ENCODE measurements at places on chromosomes 1 and 21.

DNA sequence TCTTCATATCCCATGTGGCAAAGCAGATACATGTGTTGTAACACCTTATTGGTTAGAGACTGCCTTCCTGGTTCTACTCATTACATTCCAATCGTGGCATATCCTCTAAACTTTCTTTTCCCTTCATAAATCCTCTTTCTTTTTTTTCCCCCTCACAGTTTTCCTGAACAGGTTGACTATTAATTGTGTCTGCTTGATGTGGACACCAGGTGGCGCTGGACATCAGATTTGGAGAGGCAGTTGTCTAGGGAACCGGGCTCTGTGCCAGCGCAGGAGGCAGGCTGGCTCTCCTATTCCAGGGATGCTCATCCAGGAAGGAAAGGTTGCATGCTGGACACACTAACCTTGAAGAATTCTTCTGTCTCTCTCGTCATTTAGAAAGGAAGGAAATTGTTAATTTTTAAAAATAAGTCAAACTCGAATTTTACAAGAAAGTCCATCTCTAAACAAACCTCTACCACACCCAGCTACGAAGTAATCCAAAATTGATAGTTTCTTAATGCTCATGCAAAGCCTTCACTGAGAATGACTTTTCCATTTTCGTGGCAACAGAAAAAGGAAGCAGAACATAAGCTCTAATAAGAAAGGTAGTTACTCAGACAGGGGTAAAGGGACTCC is 59.4 kb upstream of the ASB17 start:
- peak; percentile 80 for DNase-seq

GRCh38 chr1:5647234-5647633 is 345.0 kb downstream of the NPHP4 start:
- DNase-seq: peak; percentile 20

DNA sequence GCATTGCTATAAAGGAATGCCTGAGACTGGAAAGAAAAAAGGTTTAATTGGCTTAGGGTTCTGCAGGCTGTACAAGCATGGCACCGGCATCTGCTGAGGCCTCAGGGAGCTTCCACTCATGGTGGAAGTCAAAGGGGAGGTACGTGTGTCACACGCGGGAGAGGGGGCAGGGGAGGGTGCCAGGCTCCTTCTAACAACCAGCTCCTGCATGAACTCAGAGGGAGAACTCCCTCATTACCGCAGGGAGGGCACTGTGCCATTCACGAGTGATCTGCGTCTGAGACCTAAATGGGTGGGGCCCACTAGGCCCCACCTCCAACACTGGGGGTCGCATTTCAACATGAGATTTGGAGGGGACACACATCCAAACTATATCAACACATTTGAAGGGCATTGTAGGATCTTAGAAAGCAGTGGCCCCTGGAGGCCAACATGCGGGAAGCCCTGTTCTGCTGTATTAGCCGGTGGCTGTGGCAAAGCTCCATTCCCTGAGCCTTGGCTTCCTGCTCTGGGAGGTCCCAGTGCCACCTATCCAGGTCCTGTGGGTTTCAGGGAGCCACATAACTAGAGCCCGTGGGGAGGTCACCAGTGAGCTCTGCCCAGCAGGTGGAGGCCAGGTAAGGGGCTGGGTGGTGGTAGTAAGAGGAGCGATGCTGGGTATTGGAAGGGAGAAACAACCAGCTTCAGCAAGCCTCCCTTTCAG is 10.0 kb downstream of the WNT3A start:
- DNase-seq: no peak

DNA sequence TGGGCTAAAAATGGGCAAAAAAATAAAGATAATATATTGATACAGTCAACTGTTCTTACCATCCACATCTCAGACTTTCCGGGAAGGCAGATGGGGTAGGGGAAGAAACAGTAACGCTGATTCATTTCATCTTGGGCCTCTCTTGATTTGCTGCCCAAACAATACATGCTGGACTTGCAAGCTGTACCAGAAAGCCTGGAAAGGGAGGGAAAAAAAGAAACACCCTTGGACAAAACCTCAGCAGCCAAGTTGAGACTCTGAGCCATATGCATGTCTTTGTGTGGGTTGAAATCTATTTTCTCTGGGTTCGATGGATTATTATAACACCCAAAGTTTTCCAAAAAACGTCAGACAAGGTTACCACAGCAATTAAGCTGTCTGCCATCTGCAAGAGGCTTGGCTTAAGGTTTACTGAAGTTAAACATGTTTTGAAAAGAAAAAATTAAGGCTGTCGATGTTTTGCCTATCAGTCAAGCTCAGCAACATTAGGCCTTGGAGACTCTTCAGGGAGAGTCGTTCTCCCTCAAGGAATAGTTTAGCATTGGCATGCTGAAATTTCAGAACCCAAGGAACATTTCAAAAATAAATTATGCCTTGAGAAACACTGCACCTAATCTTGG is 71.2 kb downstream of the PSMG1 start:
- DNase-seq: no peak

DNA sequence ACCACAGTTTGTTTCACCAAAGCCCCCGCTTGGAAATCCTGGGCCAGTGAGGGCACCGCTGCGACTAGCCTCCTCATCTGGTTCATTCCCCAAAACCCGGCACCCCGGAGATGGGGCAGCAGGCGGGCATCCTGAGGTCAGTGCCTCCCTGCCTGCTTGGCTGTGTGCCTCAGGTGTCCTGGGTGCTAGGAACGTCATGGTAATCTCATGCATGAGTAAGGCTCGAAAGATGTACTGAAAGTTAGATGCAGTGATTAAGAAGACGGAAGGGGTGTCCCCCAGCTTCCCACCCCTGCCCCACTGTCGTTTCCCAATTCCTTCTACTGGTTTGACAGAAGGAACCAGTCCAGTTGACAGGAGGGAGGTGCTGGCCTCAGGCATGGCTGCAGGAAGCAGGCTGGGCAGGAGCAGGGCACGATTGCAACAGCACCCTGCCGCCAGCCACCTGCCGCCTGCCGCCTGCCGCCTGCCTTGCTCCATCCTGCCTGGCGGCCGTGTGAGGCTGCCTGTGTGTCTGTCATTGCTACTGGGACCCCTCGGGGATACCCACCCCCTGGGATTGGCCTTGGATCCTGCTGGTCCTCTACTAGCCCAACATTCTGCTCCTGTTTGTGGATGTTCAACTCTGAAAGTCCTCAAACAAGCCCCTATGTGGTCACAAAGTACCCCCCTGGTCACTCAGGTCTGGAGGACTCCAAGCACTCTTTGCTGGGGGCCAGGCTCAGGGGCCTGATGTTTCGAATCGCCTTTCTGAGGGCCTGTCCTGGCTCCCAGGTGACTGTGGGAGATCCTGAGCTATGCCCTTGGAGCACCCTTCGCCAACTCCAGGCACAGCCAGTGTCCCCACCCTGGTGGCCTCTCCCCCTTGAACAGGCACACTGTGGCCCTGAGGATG is 73.0 kb upstream of the IFFO2 start:
- DNase-seq: no peak

GRCh38 chr1:206787891-206788290 is 15.6 kb upstream of the IL10 start:
- no peak for DNase-seq

DNA sequence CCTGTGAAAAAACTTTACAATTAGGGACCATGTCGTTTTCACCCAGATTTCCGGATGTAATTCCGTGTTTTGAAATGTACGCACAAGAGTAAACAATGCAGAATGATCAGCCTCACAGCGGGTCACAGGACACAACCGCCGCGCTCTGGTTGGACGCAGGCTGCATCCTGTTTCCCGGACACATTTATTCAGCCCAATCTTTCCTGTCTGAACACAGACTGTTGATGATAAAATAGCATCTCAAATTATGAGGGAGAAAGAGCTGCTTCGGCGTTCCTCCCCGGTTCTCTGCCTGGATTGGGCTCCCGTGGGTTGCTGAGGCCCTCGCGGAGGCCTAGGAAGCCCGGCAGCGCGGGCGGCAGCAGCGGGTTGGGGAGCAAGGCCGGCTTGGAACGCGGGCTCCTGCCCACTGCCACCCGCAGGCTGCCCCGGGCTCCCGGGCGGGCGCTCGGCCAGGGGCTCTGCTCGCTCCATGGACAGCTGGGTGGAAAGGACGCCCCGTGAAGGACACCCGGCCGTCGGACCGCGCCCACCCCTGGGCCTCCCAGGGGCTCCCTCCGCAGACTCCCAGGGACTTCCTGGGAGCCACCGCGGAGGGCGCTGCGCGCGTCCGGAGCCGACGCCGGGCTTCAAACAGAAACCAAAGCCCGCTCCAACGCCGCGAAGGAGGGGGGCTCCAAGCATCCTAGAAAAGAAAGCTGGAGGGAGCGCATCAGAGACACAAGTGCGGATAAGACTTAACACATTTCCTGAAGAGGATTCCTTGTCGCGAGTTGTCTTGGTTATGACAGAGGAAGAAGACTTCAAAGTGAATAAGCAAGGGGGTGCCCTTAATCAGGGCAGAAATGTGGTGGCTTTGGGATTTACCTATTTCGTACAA is 122.3 kb downstream of the ESRRG start:
- peak; percentile 73 for DNase-seq

DNA sequence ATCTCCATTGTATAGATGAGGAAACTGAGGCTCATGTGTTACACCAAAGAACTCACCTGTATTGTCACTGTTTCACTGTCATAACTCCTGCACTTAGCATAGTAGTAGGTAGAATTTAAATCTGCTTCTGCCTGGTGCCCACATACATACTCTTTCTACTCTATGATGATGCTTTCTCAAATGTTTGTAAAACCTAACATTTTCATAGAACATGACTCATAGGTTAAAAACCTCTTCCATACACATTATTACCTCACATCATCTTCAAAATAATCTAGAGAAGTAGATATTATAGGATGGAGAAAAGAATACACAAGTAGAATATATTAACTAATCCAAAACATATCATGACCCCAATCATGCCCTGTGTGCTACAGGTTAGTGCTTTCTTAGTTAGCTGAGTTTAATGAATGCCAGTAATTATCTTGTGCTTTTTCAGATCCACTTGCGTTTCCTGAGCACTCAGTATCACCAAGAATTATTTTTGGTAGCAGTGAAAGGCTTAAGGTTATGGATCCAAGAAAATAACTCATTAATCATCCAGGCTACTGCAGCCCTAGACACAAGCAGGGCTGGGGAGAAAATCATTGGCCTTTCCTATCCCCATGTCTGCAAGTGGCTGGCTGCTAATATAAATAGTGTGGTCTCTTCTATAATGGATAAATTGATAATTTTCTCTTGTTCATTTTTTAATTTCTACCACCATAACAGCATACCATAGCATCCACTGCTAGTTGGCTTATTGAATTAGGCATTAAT is 156.9 kb downstream of the LRRC40 start:
- no peak for DNase-seq

GRCh38 chr1:29505532-29506220 is 269.4 kb downstream of the PTPRU start:
- DNase-seq: peak; percentile 22

GRCh38 chr1:248851390-248851789 is 7.5 kb downstream of the ZNF692 start:
- DNase-seq: no peak

- DNase-seq: no peak
Observed at GRCh38 chr21:44262338-44263056, 800 bp upstream of the DNMT3L start.

- DNase-seq: no peak
Observed at GRCh38 chr1:147273409-147274336, 31.2 kb downstream of the CHD1L start.

GRCh38 chr1:82401116-82401515 is 600.4 kb downstream of the ADGRL2 start:
- no peak for DNase-seq

GRCh38 chr1:15178571-15179484 is 25.3 kb downstream of the TMEM51 start:
- no peak for DNase-seq

DNA sequence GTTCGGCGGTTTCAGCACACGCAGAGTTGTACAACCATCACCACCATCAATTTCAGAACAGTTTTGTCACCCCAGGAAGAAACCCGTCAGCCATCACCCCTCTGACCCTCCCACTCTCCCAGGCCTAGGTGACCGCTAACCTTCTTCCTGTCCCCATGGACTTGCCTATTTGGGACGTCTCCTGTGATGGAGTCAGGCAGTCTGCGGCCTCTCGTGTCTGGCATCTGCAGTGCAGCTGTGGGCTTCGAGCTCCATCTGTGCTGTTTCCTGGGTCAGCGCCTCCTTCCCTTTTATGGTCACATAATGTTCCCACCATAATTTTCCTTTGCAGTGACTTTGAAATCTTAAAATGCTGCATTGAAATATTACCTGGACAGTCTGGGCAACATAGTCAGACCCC is 24.4 kb downstream of the SLC45A1 start:
- DNase-seq: peak; percentile 28

GRCh38 chr1:5742801-5743200 is 249.4 kb downstream of the NPHP4 start:
- DNase-seq: no peak

GRCh38 chr21:44018813-44019567 is 6.9 kb downstream of the TRAPPC10 start:
- no peak for DNase-seq

- DNase-seq: no peak
Observed at GRCh38 chr1:166789286-166789685, 50.0 kb upstream of the POGK start.

- DNase-seq: no peak
Observed at GRCh38 chr1:209105701-209106100, 477.8 kb upstream of the CAMK1G start.

- DNase-seq: no peak
Observed at GRCh38 chr1:225830841-225831240, 20.9 kb downstream of the EPHX1 start.

DNA sequence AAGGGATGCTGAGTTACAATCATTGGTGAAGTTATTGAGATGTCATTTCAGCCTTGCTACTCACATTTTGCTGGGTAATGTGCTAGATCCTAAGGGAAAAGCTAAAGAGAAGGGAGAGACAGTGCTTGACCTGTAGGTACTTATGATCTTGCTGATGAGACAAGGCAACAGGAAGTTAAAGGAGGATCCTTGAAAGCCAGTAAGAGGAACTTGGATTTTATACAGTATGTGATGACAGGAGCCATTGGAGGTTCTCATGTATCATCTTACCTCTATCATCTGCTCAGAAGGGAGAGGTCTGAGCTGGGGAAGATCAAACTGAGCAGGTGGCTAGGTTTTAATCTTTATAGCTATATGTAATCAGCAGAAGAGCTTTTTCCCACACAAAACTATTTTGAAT is 6.3 kb downstream of the APOBEC4 start:
- DNase-seq: no peak

DNA sequence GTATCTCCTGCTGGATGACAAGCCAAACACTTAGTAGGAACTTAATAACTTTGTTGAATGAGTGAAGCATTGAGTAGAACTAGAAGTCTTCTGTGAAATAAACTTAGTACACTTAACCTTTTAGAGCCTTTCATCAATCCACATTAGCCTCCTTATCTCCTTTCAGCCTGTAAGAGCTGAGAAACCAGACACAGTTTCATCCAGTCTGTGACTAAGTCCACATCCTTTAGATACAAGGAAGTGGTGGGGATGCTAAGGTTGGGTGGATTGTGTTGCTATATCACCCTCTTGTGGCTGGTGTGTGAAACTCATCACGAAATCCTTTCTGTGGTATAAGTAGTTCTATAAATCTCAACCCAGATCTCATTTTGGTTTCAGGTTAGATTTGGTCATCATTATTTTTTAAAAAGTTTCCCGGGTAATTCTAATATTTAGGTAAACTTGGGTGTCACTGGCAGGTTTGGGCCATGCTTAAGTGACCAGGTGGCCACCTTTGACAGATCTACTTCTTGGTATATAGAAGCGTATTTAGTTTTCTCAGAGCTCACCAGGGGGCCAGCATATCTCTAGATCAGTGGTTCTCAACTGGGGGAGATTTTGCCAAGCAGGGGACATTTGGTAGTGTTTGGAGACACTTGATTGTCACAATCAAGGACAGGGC is 27.8 kb upstream of the CD84 start:
- DNase-seq: peak; percentile 53

Measured in H9 (cell line).